ENCODE measurements at places on chromosomes 7 and 10.

- DNase-seq: no peak
Observed at GRCh38 chr7:128188396-128189230, 52.5 kb upstream of the LEP start.

- no peak for DNase-seq
Observed at GRCh38 chr7:17732083-17732482, 208.2 kb downstream of the SNX13 start.

DNA sequence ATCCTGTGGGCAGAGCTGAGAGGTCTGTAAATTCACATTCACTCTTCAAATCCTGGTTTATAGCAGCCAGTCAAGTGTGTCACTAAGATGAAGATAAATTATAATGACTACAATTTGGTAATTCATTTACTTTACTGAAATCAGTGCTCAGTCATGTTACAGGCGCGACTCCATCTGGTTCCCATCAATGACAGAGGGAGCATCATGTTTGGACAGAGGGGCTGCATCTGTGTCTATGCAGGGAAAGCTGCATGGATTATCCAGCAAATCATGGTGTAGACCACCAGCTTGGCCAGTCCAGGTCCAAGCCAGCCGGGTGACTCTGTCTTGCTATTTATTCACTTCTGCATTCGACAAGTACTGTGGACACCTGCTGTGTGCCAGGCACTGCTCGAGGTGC lies 214.1 kb upstream of the ZNF32 start:
- no peak for DNase-seq

DNA sequence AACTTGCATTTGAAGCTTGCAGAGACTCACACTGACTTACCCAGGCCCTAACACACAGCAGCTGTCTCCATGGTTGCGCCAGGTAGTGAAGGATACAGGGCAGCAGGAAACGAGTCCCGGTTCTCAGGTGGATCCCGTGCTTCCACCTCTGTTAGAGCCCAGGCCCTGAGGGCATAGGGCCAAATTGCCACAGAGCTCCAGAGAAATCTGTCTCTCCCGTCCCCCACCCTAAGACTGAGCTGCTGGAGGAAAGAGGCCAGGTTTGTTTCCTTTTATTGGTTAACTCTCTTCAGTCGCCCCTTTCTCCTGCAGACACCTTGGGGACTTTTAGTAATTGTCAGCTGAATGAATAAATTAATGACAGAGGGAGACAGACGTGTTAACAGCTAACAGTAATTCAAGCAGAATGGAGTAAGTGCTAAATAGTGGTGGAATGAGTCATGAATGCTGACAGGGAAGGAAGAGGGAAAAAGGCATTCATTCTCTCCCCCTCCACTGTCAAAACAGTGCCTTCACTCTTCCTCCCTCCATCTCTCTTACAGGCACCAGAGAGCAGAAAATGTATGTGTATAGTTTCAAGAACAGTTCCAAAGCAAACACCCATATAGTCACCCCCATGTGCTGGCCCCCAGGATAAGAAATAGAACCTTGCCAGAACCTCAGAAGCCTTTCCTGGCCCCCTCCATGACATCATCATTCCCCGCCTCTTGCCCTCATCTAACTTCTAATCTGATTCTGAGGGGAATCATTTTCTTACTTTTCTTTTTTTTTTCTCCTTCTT lies 16.8 kb upstream of the DLG5 start:
- DNase-seq: no peak

DNA sequence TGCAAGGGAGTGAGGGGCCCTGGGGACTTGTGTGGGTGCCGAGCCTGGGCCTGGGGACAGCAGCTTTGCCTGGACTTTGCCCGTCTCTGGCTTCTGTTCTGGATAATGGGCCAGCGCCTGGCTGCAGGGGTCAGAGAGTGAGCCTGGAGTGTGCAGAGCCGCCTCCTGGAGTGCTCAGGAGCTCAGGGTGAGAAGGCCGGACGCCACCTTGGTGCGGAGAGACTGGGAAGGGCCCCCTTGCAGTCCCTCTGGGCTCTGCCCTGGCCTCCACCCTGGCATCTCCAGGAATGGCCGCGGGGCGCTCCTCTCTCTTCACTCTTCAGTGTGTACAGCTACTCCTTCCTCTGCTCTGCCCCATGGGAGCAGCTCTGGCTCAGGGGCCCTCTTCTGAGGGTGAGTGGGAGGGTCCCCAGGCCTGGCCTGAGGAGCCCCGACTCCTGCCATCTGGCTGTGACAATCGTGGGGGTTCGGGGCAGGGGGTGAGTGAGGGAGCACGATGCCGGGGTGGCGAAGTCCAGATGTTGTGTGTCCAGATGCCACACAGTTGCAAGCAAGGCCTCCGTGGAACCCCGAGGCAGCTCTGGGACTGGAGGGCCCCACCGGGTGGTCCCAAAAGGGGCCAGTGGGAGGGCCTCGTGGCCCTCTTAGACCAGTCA lies 187.1 kb downstream of the DNAJB6 start:
- no peak for DNase-seq

- no peak for DNase-seq
Observed at GRCh38 chr7:24143547-24143946, 140.4 kb upstream of the NPY start.

- no peak for DNase-seq
Observed at GRCh38 chr7:140455743-140456142, 23.6 kb downstream of the MKRN1 start.

DNA sequence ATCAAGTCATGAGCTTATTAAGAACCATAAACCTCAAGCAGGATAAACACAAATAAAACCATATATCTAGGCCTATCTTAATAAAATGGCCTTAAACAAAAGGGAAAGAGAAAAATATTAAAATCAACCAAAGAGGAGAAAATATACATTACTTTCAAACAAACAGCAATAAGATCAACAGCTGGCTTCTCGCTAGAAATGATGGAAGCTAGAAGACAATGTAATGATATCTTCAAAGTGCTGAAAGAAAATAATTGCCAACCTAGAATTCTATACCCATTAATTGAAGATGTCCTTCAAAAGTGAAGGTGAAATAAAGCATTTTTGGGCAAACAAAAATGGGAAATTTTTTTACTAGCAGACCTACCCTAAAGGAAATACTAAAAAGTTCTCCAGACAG lies 142.9 kb upstream of the PODXL start:
- no peak for DNase-seq
